Erythroblast (primary cell): ENCODE measurements at places on chromosomes 6 and 20.

- peak; percentile 45 for DNase-seq
Observed at GRCh38 chr6:144150710-144151657, 667 bp downstream of the STX11 start.

DNA sequence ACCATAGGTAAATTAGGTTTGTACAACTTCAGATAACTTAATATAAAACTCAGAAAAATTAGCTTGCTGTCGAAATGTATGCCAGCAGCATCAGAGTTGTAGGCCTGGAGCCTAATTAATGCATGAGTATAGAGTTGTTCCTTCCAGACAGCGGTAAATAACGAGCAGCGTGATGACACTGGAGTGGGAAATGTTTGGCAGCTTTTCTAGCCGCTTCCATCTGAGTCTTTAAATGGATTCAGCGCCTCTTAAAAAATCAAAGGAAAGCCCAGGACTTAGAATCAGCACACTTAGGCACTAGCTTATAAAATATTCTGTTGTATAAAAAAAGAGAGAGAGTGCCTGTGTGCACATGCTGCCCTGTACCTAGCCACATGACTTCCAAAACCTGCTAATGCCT, 43.7 kb upstream of the SYNJ2 start:
- no peak for DNase-seq

DNA sequence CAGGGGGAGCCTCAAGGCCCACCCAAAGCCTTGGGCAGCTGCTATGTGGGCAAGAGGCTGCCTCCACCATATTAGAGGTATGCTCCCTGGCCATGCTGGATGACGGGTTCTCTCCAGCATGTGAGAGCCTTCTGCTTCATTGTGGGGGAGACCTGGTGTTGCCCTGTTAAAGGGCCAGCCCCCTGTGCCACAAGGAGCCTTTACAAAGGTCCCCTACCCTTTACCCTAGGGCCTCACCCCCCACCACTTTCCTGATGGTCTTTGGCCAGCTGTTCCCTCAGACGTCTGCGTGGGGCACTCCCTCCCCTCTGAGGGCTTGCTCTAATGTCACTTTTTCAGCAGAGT, 5.2 kb downstream of the ADIG start:
- DNase-seq = no peak

GRCh38 chr6:52509281-52510212, 67.3 kb downstream of the TRAM2 start:
- DNase-seq = no peak

GRCh38 chr6:107716688-107717089, 107.4 kb downstream of the SCML4 start:
- DNase-seq = no peak

DNA sequence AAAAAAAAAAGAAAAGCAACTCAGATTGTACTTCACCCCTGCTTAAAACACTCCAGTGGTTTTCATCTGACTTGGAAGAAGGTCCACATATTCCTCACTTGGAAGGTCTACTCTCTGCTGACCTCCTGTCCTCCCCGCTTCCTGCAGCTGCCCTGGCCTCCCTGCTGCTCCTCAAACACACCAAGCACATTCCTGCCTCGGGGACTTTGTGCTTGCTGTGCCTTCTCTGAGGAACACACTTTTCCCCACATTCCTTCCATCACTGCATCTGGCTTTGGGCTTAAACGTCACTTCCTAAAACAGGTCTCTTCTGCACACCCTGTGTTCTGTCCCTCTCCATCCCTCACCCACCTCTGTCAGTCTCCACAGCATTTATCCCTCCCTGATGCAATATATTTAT, 4.9 kb upstream of the PDYN start:
- no peak for DNase-seq

GRCh38 chr6:30350524-30350923, 5.6 kb downstream of the RPP21 start:
- no peak for DNase-seq

- DNase-seq = no peak
Observed at GRCh38 chr20:47581090-47581489, 79.4 kb downstream of the NCOA3 start.

- no peak for DNase-seq
Observed at GRCh38 chr6:118562959-118563358, 14.9 kb downstream of the PLN start.

- DNase-seq = no peak
Observed at GRCh38 chr6:115735610-115736009, 325.1 kb downstream of the FRK start.

DNA sequence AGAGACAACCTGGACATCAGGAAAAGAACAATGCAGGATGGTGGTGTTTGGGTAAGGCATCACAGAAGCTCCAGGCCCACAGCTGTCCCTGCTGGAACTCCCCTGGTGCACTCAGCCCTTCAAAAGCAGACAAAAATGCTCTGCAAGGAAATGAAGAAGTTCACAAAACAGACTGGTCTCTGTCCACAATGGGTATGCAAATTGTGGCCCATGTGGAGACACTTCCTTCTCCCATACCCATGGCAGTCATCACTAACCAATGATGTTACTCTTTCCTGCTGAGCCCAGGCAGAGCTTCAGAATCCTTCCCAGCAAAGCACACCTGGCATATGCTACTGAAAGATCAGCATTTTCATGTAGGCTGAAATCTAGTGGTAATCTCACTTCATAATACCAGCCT, 42.6 kb upstream of the PXDC1 start:
- DNase-seq = no peak

GRCh38 chr6:38080360-38080759, 260.8 kb downstream of the ZFAND3 start:
- no peak for DNase-seq

DNA sequence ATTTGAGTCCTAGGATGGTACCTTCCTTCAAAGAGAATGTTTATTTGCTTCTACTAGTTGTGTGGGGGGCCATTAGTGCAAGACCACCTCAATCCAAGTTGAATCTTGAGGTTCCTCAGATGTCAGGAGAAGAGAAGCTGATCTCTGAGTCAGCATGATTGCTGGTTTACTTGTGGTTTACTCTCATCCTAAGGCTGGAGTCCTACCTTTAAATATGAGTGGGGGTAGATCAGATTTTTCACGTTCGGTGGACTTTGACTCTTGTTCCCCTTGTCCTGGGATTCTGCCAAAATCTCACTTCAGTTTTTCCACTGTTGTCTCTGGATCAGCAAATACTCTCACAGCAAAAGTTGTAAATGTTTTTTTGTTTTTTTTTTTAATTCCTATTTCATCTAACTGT, 84.6 kb upstream of the F13A1 start:
- no peak for DNase-seq

GRCh38 chr6:64520050-64520449, 884.4 kb downstream of the PHF3 start:
- DNase-seq = no peak

DNA sequence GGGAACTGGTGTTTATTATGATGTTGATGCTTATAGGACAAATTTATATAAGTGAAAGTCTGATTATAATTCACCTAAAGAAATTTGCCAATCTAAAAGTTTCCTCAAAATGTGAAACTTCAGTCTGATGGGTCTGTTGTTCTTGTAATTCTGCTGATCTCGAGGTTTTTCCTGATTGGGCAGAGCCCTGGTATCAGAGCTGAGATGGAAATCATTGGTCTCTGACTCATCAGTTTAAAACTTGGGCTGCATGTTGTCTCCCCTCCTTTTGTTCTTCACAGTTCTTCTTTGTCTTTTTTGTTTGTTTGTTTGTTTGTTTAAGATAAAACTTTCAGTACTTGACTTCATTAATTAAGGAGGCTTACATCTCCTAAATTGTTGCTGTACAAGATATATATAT, 5.9 kb downstream of the SMAP1 start:
- peak; percentile 37 for DNase-seq

DNA sequence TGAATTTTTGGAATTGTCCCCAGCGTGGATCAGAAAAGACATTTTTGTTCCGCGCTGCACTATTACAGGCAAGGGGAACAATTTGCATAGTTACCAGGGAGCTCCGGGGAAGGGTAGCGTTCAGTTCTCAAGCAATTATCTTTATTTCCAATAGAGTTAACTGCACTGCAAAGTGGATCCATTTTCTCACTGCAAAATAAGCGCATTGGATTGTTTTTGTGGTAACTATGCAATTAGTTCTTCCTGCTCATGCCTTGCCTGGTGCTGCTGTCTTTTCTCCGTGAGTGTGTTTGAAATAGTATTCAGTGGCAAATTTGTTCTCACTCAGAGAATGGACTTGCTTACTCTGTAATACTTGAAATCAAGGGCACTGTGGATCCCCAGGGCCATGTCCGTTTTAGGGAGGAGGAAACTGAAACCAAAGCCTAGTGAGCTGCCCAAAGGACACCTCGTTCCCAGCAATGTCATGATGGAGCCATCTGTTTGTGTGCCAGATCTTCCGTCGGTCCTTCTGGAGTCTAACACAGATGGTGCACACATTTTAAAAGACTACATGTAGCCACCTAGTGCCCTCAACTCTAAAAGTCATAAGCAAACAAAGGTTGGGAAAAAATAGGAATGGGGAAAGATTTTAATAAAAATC, 7.4 kb upstream of the PCK1 start:
- no peak for DNase-seq

GRCh38 chr6:133070410-133071043, 170.6 kb upstream of the EYA4 start:
- no peak for DNase-seq

- peak; percentile 63 for DNase-seq
Observed at GRCh38 chr6:36979347-36979742, 6.7 kb downstream of the MTCH1 start.

GRCh38 chr6:41174610-41175009, 11.7 kb upstream of the TREM2 start:
- no peak for DNase-seq

DNA sequence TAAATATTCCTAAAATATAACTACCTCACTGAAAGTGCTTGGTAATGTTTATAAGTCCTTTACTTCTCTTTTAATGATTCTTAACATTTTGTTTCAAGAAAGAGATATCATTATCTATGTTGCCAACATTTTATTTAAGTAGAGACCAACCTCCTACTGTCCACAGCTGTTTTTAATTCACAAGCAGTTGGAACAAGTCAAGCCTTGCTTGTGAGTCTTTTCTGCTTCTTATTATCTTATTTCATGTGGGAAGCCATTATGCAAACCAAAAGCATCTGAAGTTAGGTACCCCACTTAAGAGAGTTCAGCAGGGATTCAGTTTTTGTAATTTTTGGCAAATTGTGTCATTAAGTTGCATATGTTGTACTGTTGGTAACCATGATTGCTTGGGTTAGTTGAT, 1714.5 kb downstream of the GRIK2 start:
- DNase-seq = no peak

DNA sequence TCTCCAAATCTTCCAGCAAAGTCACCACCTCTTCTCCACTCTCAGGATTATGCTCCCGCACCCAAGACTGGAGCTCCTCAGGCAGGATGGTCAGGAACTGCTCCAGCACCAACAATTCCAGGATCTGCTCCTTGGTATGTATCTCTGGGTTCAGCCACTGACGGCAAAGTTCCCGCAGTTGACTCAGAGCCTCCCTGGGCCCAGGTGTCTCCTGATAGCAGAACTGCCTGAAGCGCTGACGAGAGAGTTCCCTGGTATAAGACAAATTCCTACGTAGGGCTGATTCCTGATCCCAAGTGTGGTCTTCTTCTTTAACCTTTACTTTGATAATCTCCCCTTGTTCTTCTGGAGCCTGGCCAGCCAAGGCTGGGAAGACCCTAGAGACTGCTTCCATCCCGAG, 60.6 kb downstream of the GPX5 start:
- DNase-seq = no peak

- no peak for DNase-seq
Observed at GRCh38 chr6:155452576-155452975, 3.1 kb downstream of the NOX3 start.

GRCh38 chr6:31827286-31828079, at the start of gene HSPA1B:
TSS of gene HSPA1B (plus strand) at chr6:31827738. CDS start at chr6:31827951, 213 bp downstream.
- DNase-seq = peak; percentile 99

DNA sequence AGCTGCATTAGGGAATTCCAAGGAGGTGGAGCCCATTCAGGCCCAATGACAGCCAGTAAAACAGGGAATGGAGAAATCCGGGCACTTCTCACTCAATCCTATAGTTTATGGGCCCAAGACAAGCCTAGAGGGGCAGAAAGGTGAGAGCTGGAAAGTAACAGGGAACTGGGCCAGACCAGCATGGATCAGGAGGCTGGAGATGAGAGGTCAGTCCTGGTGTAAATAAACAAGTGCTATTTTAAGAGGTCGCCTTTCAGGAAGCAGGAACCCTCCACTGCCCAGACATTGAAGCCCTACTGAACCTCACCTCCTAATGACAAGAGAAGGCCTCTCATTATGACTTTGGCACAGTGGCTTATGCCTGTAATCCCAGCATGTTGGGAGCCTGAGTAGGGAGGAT, 57.2 kb upstream of the TGM3 start:
- DNase-seq = no peak

- DNase-seq = no peak
Observed at GRCh38 chr6:133767357-133767970, 121.4 kb upstream of the TCF21 start.

- DNase-seq = no peak
Observed at GRCh38 chr6:18579869-18580268, 192.7 kb downstream of the RNF144B start.

DNA sequence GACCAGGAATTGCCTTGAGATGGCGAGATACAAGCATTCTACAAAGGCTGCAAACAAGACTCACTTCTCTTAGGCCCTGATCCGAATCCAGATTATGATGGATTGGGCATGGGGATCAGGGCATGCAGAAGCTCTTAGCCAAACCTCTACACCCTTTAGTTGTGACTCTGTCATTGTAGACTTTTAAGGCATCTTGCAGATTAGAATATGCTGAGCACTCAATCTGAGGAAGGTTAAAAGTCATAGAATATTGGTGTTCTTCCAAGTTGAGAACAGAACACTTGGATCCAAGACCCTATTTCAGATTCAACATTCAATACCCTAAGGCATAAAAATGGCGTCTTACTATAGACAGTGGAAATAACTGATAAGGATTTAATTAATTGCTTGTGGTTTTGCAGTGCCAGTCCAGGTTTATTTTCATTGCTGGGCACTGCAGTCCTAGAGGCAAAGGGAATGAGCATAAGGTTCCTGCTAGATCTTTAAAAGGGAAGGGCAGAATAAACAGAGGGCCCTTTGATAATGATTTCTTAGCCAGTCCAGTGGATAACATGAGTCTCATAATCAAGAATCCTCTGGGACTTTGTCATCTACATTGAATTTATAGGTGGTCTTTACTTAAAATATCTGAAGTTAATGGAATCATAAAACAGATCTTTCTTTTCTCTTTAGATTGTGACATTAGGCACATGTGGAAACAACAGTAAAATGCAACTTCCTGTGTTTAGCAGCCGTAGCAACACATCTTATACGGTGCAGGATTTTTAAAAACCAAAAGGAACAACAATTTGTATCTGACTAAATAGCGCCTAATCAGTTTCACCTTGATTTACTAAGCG, 17.6 kb downstream of the PHACTR2 start:
- no peak for DNase-seq

- DNase-seq = no peak
Observed at GRCh38 chr6:158708239-158708638, 58.4 kb downstream of the SYTL3 start.

DNA sequence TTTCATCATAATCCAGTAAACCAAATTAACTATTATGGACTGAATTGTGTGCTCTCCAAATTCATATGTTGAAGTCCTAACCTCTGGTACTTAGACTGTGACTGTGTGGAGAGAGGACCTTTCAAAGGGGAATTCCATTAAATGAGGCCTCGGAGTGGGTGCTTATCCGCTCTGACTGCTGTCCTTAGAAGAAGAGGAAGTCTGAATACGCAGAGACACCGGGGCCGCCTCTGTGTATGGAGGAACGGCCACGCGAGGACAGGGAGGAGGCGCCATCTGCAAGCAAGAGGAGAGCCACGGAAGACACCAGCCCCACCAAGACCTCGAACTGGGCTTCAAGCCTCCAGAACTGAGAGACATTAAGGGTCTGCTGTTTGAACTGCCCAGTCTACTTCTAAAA, 35.6 kb upstream of the RPS6KA2 start:
- DNase-seq = no peak
